ENCODE measurements at places on chromosomes 13 and 19.

DNA sequence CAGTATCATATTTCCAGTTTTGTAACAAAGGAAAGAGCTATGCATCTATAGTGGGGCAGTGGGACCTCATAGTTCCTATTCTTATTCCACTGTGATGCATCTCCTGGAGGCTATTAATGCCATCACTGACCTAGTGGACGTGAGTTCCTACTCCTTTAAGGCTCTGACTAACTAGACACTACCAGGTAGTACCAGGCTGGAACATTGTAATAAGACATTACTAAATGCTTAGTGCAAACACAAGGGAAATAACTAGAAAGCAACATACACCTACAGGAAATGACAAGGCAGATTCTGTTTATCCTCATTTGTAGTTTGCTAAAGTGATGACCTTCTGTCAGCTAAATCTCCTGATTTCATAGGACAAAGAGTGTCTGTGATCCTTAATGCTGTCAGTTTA is 192.5 kb downstream of the POSTN start:
- DNase-seq, result no peak

GRCh38 chr19:48501494-48502349 is 9.9 kb downstream of the LMTK3 start:
- DNase-seq, result peak; percentile 24

DNA sequence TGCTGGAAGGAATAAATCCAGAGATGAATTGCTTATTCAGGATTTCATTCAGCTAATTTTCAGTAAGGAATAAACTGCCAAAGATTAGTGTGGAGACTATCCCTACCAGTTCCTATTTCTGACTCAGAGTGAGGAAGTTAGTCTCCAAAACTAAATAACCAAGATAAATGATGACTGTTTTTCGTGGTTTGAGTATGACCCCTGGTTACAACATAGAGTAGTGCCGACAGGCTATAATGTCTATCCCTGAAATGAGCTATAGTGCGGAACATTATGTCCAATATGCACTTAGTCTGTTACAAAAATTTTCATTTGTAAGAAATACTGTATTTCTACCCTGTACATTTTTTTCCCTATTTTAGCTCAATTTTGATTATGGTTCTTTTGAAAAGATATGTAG is 51.4 kb downstream of the NBEA start:
- no peak for DNase-seq

DNA sequence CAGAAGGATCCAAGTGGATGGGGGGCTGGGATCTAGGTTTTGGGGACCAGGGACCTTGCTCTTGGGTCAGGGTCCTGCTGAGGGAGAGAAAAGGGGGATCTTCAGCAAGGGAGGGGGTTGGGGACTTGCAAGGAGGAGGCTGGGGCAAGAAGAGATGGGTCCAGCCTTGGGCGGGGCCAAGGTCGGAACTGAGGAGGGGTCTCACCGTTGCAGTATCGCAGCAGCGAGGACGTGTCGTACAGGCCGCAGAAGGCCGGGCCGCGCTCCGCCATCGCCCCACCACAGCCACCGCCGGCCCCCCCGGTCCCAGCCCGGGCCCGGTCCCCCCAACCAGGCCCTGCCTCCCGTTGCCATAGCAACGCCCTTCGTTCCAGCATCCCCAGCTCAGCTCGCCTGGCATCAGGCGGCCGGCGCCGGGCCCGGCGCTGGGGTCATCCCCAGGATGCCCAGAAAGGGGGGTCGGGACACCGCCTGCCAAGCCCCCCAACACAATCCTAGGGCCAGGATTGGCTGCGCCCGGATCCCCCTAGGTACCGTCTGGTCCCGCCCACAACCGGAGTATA is 6.0 kb upstream of the EML2 start:
- no peak for DNase-seq

DNA sequence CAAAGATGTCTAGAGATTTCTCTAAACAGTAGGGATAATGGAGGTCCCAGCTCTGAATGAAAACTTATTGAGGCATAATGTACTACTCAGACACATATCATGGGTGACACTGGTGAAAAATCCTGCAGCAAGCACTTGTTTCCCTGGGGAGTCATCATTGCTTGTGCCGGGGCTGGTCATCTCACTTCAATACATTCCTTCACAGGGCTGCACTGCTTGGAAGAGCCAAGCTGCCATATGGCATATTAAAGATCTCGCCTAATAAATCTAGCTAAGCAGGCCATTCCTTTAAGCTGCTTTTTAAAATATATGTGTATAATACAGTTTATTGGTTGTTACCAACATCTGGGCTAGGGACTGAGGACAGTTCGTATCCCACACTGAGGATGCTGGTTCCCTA is 332.2 kb upstream of the GPC6 start:
- DNase-seq, result no peak

DNA sequence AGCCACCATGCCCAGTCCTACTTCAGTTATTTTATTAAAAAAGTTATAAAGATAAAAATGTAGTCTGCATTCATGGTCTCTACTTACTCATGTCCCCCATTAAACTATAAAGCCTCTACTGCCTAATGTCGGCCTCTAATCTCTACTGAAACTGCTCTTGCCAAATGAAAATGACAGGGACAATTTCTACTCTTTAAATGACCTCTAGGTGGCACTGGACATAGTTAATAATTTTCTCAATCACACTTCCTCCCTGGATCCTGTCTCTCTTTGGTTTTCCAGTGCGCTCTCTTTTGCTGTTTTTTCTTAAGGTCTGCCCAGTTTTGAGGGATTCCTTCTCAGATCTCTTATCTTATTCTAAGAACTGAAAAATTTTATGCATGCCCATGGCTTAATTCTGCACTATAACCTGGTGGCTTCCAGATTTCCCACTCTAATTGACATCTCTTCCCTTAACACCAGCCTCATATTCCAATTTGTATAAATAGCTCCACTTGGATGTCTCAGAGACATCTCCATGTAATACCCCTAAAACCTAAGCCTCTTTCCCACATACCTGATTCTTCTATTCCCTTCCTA is 54.3 kb downstream of the MTMR6 start:
- DNase-seq, result peak; percentile 53

DNA sequence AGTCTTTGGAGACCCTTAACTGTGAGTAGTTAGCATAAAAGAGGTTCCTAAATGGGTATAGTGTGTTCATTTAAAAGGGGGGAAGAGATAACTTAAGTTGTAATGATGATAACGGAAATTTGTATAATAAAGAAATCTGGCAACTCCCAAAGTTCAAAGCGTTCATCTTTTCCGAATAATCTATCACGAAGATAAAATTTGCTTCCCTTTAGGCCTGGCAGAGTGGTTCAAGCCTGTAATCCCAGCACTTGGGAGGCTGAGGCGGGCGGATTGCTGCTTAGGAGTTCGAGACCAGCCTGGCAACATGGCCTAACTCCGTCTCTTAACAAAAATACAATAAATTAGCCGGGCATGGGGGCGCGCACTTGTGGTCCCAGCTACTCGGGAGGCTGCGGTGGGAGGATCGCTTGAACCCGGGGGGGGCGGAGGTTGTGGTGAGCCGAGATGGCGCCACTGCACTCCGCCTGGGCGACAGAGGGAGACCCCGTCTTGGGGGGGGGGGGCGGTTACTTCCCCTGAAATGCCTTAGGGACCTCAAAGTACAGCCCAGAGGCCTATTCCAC is 934 bp downstream of the N4BP2L2 start:
- DNase-seq, result peak; percentile 19

GRCh38 chr19:33815380-33816340 is 19.0 kb downstream of the KCTD15 start:
- DNase-seq, result no peak

DNA sequence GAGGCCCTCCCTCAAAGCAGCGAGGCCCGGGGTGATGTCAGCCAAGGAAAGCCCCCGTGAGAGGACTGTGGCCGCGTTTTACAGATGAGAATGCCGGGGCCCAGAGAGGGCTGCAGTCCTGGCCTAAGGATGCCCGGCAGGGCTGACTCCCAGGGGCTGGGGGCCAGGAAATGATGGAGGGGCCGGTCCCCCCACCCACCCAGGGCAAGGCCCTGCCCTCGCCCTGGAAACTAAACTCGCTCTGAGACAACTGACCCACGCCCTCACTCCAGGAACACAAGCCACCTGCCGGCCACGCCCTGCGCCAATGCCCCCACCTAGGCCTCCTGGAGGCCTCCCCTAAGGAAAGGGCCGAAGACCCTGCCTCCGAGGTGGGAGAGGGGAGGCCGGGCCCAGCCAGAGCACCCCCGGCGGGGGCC is 7.2 kb downstream of the ZBTB7A start:
- DNase-seq, result no peak

GRCh38 chr13:95893861-95894260 is 159.3 kb downstream of the UGGT2 start:
- no peak for DNase-seq

DNA sequence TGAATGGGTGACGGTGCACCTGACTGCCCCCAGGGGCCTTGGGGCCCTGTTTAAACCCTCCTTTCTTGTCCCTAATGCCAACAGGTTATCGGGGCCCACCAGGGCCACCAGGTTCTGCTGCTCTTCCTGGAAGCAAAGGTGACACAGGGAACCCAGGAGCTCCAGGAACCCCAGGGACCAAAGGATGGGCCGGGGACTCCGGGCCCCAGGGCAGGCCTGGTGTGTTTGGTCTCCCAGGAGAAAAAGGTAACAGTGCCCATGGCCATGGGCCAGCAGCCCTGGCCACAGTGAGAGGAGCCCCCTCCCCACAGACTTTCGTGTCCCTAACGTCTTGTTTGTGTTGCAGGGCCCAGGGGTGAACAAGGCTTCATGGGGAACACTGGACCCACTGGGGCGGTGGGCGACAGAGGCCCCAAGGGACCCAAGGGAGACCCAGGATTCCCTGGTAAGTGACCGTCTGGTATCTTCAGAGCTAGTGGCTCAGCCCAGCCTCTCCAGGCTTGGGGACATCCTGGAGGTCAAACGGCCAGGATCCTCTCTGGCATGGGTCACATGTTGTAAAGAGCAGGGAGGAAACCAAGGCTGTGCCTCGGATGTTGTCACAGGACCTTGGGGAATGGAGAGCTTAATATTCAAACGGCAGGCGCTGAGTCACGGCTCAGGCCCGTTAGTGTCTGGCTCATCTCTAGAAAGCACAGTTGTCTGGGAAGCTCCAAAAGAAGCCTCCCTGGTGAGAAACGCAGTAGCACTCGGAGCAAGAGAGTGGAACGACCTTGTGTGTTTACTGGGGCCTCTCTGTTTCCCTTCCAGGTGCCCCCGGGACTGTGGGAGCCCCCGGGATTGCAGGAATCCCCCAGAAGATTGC is 58.3 kb downstream of the RAB20 start:
- no peak for DNase-seq

Measured in hematopoietic multipotent progenitor cell treated with erythropoietin and hydrocortisone succinate and interleukin-3 and kit ligand, for 15 days (in vitro differentiated cells).